ENCODE measurements at places on chromosomes 5 and 9. TPM values are rescaled to one million over a fixed set of nuclear protein-coding genes. Genes with fewer than 3 reads are reported as not detected.

The SLC36A3 gene
- total RNA-seq: not detected

The KIF4B gene
- total RNA-seq: not detected

The LRRC70 gene
- total RNA-seq: not detected

The FIBCD1 gene
- 16.1 TPM for total RNA-seq

Data from A549 treated with ZK216348 at 1 μM for 4 hours (cell line).